ENCODE measurements at places on chromosomes 7 and 10. TPM values are rescaled to one million over a fixed set of nuclear protein-coding genes. Genes with fewer than 3 reads are reported as not detected.
A peak's percentile ranks its signal among the peaks of the same experiment; 100 is the strongest.

GRCh38 chr7:158428837-158429753 is 158.5 kb downstream of the PTPRN2 start:
- H3K4me3 ChIP-seq = no peak overlapping the region
- H3K27me3 ChIP-seq = no peaks in the 10 kb centered on the region
- H3K4me1 ChIP-seq = peaks cover 13% of the 10 kb centered on the region

DNA sequence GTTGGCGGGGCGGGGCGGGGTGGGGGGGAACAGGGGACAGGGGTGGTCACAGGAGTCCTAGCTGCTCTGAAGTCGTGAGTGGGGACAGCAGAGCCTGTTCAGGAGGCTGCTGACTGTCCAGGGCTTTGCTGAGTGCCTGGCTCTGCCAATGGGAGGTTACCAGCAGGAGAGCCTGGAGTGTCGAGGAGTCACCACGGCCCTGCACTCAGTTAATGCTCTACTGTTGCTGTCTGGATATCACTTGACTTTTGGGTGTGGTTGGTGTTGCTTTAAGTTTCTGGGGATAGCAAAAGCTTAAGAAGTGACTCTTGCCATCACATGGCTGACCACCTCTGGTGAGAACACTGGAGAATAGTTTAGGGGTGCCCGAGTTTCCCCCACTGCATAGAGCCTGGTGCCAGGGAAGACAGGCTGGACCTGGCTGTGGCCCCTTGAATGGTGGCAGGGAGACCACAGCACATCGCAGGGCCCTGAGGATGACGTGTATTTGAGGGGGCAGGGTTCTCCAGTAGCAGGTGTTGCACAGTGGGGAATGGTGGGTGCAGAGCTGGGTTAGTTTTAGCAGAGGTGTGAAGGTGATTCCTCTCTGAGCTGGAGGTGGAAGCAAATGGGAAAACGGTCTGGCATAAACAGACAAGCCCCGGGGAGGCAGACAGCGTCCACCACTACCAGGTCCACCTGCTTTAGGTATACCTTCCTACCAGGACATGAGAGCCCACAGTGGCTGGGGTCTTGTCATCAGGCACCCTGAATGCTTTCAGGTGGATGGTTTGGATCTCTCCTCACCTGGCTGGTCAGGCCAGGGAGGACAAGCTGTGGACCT is 54.2 kb upstream of the CAMK2B start:
- no peaks in the 10 kb centered on the region for H3K36me3 ChIP-seq
- H3K27ac ChIP-seq = no peak overlapping the region
- H3K27me3 ChIP-seq = no peaks in the 10 kb centered on the region

DNA sequence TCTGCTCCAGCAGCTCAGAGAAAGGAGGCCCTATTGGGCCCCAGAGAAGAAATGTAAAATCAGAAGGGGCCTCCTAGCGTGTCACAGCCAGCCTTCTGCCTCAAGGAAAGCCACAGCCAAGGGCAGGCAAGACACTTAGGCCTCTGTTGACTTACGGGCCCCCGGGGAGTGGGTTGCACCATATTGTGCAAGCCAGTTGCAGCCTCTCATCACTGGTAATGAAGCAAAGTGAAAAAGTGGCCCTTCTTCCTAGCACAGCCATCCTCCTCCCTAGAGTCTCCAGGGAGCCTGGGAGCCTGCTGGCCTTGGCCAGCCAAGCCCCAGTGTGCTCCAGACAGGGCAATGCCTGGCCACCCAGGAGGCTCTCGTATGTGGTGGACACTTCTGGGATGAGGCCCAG is 56.2 kb upstream of the GDF10 start:
- H3K36me3 ChIP-seq = no peaks in the 10 kb centered on the region
- H3K4me3 ChIP-seq = no peak overlapping the region

DNA sequence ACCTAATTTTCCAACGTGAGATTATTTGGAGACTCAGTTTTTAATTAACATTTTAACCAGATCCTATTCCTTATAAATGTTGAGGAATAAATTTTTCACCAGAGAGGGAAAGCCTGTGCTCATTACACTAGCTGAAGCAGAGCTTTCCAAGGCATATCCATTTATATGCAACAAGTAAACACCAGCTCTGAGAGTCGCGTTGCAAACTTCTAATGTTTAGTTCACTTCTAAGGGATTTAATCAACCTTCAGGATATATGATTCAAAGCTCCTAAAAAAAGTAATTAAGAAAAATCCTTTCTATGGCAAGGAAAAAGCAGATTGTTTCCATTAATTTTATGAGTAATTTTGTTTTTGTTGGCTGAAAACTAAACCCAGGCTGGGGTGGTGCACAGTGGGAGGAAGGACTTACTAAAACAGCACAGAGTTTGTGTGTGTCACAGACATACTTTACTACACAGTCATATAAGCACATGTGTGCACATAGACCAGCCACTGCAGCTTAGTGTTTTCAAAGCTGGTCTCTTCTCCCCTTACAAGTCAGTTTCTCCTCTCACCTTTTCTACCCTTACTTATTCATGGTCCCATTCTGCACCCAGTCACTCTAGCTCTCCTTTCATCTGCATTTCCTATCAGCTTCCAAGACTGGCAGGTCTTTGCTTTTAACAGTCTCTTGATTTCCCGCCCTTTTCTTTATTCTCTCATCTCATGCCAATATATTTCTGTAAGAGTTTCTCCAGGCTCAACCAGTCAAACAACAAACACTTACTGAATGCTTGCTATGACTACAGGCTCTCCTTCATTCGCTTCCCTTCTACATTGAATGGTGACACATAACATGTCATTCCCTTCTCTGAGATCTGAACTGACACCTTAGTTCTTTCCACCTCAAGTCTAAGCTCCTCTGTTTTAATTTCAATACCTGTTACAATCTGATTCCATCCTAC is 81.1 kb upstream of the FZD1 start:
- no peak for DNase-seq
- H3K27ac ChIP-seq = no peak overlapping the region
- no peaks in the 10 kb centered on the region for H3K4me1 ChIP-seq
- H3K4me3 ChIP-seq = no peak overlapping the region

DNA sequence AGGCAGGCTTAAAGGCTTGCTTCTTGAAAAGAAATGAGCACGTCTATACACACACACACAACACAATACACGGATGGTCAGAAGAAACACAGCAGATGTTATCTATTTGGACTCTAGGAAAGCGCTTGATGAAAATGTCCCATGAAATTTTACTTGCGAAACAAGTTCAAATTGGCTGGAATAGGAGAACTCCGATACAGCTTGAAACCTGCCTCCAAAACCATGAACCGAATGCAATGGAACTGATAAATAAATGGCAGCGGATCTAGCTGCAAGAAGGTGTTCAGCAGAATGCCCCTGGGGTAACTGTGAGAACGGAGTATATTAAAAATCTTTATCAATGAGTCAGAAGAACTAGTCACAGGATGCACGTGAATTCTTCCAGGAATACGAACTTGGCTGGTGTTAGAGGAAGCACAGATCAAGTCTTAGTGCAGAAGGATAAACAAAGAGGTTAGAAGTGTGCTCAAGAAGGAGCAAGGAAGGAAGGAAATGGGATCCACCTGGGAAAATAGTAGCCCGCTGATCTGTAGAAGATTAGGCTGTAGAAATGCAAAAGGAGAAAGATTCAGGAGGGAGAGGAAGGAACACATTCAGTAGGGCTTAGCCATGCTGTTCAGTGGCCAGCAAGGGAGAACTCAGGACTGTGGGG is 142.0 kb upstream of the PRKCQ start:
- H3K27ac ChIP-seq = no peak overlapping the region
- peak; percentile 2 for DNase-seq
- H3K4me1 ChIP-seq = no peaks in the 10 kb centered on the region
- H3K27me3 ChIP-seq = no peaks in the 10 kb centered on the region
- H3K4me3 ChIP-seq = no peak overlapping the region
- no peaks in the 10 kb centered on the region for H3K36me3 ChIP-seq

DNA sequence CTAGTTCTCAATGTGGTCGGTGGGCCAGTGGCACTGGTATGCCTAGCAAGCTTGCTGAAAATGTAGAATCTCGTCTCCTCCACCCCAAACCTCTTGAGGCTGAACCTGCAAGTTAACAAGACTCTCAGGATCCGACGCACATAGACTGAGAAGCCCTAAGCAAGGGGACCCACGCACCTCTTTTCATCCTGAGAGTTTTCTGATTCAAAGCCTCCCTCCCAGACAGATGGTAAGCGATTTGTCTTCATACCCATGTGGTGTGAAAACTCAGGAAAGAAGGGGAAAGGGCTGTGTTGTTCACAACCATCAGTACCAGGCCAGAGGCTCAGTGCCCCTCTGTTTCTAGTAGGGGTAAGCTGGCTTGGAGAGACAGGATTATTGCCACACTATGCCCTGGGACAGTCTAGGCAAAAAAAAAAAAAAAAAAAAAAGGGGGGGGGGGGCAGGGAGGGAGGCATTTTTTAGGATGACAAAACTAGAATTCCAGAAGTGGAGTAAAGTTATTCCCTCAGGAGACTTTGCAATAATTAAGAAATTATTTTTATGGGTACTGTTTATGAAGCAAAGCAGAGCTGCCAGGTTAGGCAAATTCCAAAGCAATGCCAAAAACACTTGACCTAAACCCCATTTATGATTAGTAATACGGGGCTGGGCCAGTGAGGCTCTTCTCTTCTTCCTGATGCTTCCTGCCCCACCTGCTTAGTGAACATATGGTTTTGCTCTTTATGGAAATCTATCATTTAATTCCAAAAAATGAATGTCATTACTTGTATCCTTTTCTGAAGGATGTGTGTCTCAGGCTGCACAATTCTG is 117.6 kb upstream of the PDLIM1 start:
- no peak overlapping the region for H3K27ac ChIP-seq
- H3K27me3 ChIP-seq = no peaks in the 10 kb centered on the region
- H3K4me3 ChIP-seq = no peak overlapping the region
- DNase-seq = no peak
- no peaks in the 10 kb centered on the region for H3K4me1 ChIP-seq
- H3K36me3 ChIP-seq = no peaks in the 10 kb centered on the region

GRCh38 chr7:33754933-33755928 is 150.1 kb upstream of the BMPER start:
- DNase-seq = no peak
- no peaks in the 10 kb centered on the region for H3K4me1 ChIP-seq
- no peaks in the 10 kb centered on the region for H3K36me3 ChIP-seq
- H3K27ac ChIP-seq = no peak overlapping the region
- peaks cover 10% of the 10 kb centered on the region for H3K27me3 ChIP-seq

DNA sequence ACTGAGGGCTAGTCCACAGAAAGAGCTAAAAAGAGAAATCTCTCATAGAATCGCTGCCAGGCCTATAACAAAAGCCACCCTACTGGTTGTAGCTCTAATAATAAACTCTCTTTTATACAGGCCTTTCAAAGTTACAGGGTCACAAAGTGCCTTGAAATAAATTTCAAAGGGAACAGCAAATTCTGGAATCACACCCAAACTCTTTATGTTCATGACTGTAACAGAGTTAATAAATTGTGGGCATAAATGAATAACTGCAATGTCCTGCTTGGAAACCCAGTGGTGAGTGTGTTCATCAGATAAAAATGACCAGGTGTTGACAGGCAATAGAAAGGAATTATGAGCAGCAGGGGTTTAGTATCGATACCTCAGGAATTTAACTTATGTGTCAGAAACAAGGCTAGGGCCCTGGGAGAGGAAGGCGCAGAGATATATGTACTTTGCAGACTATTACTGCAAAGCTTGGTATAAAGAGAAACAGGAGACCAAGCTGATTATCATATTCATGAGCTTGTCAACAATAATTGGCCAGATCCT is 9.3 kb downstream of the CDC14C start:
- no peak overlapping the region for H3K4me3 ChIP-seq
- no peak for DNase-seq

DNA sequence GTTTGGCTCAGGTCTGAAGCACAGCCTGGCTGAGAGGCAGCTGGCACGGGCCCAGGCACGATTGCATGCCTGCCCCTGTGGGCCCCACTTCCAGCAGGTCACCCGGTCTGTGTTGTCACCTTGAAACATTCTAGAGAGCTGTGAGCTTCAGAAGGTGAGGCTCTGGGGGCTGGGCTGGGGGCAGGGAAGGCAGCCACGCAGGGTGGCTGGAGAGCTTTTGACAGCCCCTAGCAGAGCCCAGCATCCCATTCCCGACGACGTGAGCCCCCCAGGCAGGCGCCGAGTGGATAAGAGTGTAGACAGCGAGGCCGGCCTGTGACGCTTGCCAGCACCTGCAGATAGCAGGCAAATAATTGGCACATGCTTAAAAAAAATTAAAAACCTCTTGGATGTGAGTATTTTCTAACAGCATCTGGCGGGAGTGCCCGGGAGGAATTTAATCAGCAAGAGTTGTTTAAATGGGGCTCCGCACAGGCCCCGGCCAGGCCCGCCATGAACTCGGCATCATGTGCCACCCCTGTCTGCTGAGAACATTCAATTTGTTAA is 212.0 kb upstream of the TBX20 start:
- H3K4me3 ChIP-seq = no peak overlapping the region
- no peaks in the 10 kb centered on the region for H3K4me1 ChIP-seq
- no peaks in the 10 kb centered on the region for H3K36me3 ChIP-seq
- no peak for DNase-seq
- H3K27me3 ChIP-seq = peaks cover 17% of the 10 kb centered on the region
- no peak overlapping the region for H3K27ac ChIP-seq

- no peak overlapping the region for H3K4me3 ChIP-seq
- peaks cover 8% of the 10 kb centered on the region for H3K4me1 ChIP-seq
- peaks cover 2% of the 10 kb centered on the region for H3K27me3 ChIP-seq
- no peak for DNase-seq
Measured at GRCh38 chr10:1465418-1465911, 271.9 kb downstream of the ADARB2 start.

GRCh38 chr7:102320181-102320580 is 33.5 kb downstream of the SH2B2 start:
- no peak overlapping the region for H3K27ac ChIP-seq
- no peak for DNase-seq
- H3K36me3 ChIP-seq = no peaks in the 10 kb centered on the region

DNA sequence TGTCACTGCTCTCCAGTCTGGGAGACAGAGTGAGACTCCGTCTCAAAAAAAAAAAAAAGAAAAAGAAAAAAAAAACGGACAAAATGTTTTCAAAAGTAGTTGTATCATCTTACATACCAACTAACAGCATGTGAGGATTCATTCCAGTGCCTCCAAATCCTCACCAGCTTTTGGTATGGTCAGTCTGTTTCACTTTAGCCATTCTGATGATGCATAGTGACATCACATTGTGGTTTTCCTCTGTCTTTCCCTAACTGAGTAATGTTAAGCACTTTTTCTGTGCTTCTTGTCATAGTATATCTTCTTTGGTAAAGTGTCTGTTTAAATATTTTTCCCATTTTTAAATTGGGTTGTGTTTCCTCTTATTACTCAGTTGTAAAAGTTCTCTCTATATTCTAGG is 251.4 kb upstream of the CTBP2 start:
- H3K27ac ChIP-seq = no peak overlapping the region
- DNase-seq = peak; percentile 5
- peaks cover 9% of the 10 kb centered on the region for H3K27me3 ChIP-seq

The VSTM4 gene
- total RNA-seq = 0.13 TPM

The APBB1IP gene
- total RNA-seq = 0.21 TPM

The LEP gene
- not detected for total RNA-seq

The ANKRD30A gene
- not detected for total RNA-seq
